ENCODE measurements at places on chromosomes 6 and 20.

DNA sequence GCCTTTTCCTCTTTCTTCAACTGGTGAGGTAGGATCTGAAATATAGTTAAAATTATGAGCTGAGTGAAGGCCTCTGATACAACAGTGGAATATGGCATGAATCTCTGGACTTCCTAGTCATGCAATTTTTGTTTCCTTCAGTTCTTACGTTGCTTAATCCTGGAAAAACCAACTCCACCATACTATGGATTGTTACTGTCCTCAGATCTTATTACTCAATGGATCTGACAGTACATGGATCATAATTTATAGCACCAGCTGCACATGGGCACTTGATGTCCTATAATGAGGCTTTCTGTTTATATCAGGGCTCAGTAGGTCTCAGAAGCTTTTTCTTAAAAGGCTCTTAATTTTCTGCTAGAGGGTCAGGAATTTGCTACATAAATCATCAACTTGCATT is 1341.0 kb upstream of the EYS start:
- no peak for DNase-seq

- DNase-seq: no peak
These were observed 207.6 kb downstream of the TBC1D7 start for GRCh38 chr6:13120483-13121482.

- DNase-seq: no peak
These were observed 144.9 kb downstream of the AIG1 start for GRCh38 chr6:143205585-143205984.

GRCh38 chr6:10184371-10185227 is 230.3 kb downstream of the TFAP2A start:
- DNase-seq: no peak

- DNase-seq: no peak
These were observed 83.7 kb upstream of the TRAF3IP2 start for GRCh38 chr6:111689419-111689818.

DNA sequence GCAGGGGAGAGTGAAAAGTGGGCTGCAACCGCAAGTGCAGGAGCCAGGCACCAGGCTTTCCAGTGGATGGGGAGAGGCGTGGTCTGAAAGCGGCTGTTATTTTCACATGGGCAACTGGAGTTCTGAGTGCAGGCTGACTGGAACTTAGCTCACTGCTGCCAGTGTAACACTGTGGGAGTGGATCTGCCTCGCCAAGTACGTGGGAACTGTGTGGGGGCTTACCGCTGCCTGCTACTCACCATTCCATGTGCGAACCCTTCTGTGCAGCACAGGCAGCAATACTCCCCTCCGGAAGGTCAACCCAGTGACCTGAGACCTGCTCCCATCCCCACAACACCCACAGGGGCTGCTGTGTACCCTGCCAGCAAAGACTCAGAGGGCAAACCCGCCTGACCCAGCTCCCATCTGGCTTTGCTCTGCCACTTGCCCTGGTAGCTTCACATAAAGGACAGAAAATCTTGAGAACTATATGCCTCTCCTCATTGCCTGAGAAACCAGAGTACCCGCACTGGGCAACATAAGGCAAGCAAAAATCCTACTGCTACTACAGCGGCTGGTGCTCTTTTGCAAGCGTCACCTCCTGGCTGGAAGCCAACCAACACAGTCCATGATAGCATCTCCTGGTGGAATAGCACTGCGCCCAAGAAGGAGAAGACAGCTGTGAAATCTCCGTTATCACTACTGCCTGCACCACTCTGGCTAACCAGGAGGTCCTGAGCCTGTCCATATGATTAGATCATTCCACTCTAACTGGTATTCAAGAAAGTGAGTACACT is 54.4 kb upstream of the SIRPG start:
- DNase-seq: no peak

Measured in stimulated activated naive CD8-positive, alpha-beta T cell treated with anti-CD3 and anti-CD28 coated beads, Interleukin-15, Interleukin-2, amounts not matched to agents 100 U/mL and 50 U/mL, for 24 hours (primary cell).